ENCODE measurements at places on chromosomes 1 and 21.

DNA sequence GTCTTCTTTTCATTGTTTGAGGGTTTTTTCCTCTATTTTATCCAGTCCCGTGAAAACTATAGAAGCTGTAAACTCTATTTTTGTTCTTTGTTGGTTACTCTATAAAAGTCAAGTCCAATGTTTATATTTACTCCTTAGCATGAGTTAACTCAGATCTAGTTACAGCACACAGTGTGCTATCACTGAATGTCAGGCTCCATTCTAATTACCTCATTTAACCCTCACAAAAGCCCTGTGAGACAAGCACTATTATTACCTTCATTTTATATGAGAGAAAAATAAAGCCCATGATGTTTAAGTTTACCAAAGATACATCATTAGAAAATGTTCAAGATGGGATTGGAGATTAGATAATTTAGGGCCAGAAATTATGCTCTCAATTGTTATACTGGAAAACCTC is 251.4 kb upstream of the SNX7 start:
- DNase-seq, result no peak

- no peak for DNase-seq
Measured at GRCh38 chr1:167554028-167554779, 642 bp upstream of the CREG1 start.

DNA sequence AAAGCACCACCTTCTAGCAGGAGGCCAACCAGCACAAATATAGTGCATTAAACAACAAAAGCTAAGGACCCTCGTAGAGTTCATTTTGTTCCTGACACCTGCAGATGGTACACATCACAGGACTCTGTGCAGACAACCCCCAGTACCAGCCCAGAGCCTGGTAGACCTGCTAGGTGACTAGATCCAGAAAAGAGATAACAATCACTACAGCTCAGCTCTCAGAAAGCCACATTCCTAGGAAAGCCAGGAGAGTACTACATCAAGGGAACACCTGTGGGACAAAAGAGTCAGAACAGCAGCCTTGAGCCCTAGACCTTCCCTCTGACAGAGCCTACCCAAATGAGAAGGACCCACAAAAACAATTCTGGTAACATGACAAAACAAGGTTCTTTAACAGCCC is 344.7 kb upstream of the PTBP2 start:
- no peak for DNase-seq

DNA sequence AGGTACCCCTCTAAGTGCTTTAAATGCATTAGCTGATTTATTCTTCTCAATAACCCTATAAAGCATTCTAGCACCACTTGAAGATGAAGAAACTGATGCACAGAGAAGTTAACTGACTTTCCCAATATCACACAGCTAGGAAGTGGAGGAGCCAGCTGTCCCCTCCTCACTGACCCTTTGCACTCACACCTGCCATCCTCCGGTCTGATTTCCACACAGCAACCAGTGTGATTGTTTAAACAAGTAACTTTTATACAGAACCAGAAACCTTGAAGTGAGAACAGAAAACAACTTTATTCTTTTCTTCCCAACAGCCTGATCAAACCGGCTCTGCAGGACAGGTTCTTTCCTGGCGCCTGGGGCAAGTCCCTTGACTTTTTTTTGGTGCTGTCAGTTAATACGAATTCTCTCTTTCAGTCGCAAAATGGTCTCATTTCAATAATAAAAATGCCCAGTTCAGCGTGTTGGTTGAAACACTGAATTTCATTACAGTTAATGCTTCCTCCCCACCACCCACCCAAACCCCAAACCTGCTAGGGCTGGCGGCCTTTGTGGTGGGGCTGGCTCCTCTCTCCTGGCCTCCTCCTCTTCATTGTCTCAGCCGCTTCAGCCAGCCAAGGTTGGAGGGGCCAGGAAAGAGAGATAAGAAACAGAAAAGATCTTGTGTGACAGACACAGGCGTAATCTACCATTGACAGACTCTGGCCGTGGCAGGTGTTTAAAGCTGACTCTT is 26.4 kb upstream of the EEIG2 start:
- DNase-seq, result peak; percentile 61

- DNase-seq, result no peak
Measured at GRCh38 chr21:24197923-24198322, 1409.4 kb downstream of the MRPL39 start.

GRCh38 chr21:19523746-19524145 is 1120.2 kb upstream of the TMPRSS15 start:
- DNase-seq, result no peak

DNA sequence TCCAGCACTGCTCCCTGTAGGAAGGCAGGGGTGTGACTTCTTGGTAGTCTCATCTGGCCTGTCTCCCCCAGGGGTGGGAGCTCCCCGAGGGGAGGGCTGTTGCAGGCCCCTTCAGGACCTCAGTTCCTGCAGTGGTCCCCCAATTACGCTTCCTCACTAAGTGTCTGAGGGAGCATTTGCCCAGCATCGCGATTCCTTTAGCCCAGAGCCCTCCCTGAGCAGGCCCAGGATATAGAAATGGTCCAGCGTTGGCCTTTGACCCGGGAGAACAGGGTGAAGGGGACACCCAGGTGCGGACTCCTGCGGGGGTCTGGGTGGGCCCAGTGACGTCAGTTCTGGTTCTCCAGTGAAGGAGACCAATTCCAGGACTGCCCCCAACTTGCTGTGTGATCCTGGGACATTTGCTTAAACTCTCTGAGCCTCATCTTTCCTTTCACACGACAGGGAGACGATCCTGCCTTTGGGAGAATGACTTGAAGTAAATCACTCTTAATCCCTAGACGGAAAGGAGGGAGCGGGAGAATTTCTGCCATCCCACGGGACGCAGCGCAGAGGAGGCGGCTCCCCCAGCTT is 32.6 kb upstream of the BTG2 start:
- DNase-seq, result no peak

- no peak for DNase-seq
Measured at GRCh38 chr1:180504186-180504585, 1.8 kb upstream of the ACBD6 start.

- DNase-seq, result no peak
Measured at GRCh38 chr1:218686258-218686657, 341.1 kb downstream of the TGFB2 start.

DNA sequence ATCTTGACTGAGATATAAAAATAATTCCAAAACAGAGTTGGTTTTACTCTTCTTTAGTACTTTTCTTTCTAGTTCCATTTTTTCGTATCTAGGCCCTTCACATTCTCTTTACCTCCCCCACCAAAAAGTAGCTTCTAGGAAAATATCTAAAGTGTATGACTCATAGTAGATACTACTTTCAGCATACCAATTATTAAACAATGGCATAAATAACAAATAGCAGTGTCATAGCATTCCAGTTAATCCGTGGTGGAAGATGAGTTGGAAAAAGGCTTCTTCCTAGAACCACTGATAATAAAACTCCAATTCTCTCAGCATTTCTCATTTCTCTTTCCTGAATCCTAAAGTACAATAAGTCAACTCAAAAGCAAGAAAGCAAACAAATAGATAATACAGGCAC is 859.0 kb upstream of the B3GALT2 start:
- no peak for DNase-seq

GRCh38 chr1:161994175-161994668 is 29.4 kb downstream of the OLFML2B start:
- no peak for DNase-seq

DNA sequence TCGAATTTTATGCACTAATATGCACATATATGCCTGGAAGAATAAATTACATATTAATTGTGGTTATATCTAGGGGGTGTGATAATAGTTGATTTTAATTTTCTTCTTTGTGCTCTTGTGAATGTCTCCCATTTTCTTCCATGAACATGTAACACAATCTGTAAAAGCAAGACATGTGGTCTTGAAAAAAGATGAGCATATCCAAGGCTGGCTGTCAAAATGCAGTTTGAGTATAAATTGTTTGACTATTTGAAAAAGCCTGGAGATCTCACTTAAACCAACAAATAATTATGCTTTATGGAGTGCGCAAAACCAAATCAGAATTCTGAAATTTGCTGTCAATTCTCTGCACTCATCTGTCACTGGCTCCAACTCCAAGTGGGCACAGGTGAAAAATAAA is 143.9 kb downstream of the HMGB4 start:
- DNase-seq, result no peak

DNA sequence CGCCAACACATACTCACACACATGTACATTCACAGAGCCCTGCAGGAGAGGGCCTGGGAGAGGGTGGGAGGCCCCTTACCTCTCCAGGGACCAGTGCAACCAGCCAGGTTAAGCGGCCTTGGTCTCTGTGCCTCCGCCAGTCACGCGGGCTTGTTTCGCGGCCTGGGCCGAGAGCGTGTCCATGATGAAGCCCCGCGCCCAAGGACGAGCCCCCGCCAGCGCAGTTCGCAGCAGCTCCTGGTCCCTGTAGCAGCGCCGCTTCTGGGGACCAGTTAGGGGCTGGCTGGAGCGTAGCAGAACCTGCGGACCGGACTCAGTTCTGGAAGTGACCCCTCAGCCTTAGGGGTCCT is 7.3 kb upstream of the FAM167B start:
- DNase-seq, result no peak
